ENCODE measurements at places on chromosomes 11 and 22.
A peak's percentile ranks its signal among the peaks of the same experiment; 100 is the strongest.

DNA sequence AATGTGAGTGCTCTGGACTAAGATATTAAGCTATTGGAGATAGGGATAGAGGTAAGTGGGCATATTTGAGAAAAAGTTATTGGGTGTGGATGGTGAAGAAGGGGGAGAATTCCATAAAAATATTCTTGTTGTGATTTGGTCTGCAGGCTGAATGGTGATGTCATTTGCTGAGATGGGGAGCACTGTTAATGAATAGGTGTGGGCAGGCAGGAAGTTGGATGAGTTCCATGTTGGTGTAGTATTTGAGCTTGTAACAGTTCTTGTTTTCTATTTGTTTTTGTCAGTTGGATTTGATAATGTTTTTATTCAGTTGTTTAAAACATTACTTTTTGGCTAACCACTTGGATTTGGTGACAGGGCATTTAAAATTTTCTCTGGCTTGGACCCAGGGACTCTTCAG, 168.8 kb downstream of the C11orf87 start:
- DNase-seq = no peak

DNA sequence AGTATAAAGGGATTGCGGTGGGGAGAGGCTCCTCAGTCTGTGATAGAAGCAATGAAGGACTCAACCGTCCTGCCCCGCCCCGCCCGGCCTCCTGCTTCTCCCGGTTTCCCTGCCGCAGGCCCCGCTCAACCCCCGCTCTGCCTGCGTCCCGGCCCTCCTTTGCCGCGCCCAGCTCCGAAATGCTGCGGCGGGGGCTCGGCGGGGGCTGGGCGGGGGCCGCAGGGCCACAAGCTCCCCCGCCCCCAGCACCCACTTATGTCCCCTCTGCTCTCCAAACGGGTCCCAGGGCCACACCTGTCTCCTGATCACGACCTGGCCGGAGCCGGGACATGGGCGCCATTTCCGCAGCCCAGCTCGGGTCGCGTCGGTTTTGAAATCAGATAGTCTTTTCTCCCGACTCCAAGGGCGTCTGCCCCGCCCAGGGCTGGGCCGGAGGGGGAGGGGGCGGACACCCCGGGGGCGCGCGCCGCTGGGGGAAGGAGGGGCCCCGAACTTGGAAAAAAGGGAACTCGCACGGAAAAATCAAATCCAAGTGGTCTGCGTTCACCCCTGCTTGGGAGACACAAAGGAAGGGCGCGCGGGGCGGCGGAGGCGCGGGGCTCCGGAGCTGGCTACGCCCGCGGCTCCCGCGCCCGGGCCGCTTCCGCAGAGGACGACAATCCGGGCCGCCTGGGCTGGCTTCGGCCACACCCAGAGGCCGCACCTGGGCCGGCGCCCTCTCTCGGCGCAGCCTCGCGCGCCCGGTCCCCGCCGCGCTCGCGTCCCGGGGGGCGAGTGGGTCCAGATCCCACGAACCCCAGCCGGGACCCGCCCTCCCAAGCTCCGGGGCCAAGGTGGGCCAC, 70.6 kb upstream of the EP300 start:
- no peak for DNase-seq

GRCh38 chr22:24069721-24070120, 58.6 kb downstream of the CABIN1 start:
- no peak for DNase-seq

GRCh38 chr11:44755556-44756523, 29.1 kb downstream of the TSPAN18 start:
- DNase-seq = no peak

GRCh38 chr22:45425101-45425500, 11.6 kb downstream of the RIBC2 start:
- DNase-seq = no peak

- DNase-seq = no peak
Observed at GRCh38 chr11:76559346-76559745, 111.2 kb downstream of the LRRC32 start.

- DNase-seq = no peak
Observed at GRCh38 chr11:38300570-38300969, 1702.5 kb upstream of the RAG2 start.

DNA sequence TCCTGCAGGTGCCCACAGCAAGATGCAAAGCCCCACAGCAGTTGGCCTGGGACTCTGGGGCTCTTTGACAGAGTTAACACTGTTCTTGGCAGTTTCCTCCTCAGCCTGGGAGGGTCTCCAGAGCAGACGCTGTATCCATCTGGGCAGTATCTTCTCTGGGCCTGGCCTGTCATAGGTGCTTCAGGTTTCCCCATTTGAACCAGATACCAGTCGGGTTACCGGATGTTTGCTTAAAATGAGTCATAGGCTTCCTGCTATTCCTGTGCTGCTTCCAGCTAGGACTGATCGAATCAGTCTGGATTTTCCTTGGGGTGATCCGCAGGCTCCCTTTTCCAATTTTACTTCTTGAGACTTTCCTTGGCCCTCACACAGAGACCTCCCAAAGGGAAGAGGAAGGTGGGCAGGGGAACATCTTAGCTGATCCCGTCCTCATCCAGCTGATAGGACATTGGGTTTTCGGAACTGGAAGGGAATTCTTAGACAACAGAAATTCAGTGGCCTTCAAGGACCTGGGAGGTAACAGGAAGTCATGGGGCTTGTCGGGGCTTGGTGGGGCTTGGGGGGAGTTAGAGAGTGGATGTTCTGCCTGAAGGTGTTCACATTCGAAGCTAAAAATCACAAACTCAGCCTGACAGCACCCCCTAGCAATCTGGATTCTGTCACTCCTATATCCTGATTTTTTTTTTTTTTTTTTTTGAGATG, 2.4 kb upstream of the RANGAP1 start:
- DNase-seq = no peak

DNA sequence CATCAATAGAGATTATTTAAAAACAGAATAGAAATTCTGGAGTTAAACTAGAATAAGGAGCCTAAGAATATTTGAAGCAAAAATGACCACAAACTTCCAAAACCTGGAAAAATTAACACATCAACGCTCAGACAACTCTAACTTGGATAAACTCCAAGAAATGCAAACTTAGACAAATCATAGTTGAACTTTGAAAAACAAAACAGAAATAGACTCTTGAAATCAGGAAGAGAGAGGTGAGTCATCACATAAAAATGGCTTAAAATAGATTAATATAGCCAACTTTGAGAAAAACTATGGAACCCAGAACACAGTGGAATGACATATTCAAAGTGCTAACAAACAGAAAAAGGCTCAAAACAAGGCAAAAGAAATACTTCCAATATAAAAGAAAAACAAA, 974.2 kb downstream of the JRKL start:
- no peak for DNase-seq

GRCh38 chr11:124078591-124078990, 36.7 kb upstream of the VWA5A start:
- no peak for DNase-seq

GRCh38 chr11:8310743-8311298, 47.1 kb upstream of the LMO1 start:
- no peak for DNase-seq

- no peak for DNase-seq
Observed at GRCh38 chr11:111982541-111983186, 42.5 kb upstream of the DLAT start.

DNA sequence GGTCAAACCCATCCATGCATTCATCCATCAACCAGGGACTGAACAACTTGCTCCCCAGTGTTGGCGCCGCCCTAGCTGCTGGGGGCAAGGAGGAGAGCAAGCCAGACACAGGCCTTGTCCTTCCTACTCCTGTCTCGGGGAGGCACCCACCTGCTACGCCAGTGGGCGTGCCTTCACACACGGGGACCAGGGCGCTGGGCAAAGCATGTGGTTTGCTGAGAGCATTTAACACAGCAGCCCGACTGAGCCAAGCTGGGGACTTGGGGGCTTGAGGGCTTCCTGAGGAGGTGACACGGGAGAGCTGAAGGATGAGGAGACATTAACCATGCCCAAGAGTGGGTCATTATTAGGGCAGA, 30.6 kb downstream of the CACNA1I start:
- no peak for DNase-seq

GRCh38 chr11:92224054-92224406, 588 bp upstream of the FAT3 start:
- no peak for DNase-seq

DNA sequence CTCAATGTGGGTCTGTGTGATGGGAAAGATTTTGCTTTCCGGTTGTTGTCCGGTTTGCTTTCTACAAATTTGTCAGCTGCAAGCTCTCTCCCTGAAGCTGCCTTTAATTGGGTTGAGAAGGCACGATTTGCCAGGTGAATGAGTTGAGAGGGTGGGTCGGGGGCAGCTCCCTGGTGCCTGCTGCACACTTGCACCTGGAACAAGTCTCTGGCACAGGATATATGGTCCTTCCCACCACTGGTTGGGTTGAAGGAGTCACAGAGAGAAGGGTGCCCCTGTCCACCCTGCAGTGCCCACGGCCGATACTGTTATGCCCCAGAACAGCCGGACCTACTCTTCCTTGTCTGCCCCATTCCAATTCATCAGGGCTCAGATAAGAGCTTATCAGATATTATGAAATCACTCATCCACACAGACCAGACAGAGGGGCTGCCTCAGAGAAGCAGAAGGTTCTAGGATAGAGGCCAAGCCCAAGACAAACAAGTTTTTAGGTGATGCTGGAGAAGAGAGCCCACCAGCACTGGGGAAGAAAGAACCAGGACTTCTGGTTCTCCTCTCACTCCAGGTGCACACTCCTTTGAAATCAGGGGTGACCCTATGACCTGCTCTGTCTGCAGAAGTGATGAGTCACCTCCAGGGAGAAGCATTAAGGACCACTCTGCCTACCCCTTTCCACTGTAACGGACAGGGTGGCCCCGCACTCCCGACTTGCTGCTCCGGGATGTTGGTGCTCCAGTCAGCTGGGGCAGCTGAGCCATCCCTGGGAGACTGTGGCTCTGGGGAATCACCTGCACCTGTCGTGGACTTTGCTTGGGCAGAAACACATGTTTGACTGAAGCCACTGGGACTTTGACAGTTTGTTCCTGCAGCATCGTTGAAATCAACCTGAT, 45.3 kb downstream of the RTL6 start:
- DNase-seq = no peak

GRCh38 chr22:25404556-25404927, 159.9 kb upstream of the GRK3 start:
- no peak for DNase-seq

GRCh38 chr22:39365492-39365780, 15.6 kb downstream of the SYNGR1 start:
- no peak for DNase-seq

GRCh38 chr22:33114565-33114964, 56.4 kb upstream of the SYN3 start:
- DNase-seq = no peak

GRCh38 chr11:15969701-15970329, 386.5 kb downstream of the SOX6 start:
- no peak for DNase-seq

- DNase-seq = no peak
Observed at GRCh38 chr11:82873919-82874333, 26.3 kb downstream of the PRCP start.

- peak; percentile 60 for DNase-seq
Observed at GRCh38 chr22:21657360-21658032, 8.3 kb upstream of the PPIL2 start.

GRCh38 chr22:22884888-22885840, 2.5 kb upstream of the IGLL5 start:
- no peak for DNase-seq

GRCh38 chr22:23248583-23248982, 68.3 kb downstream of the BCR start:
- DNase-seq = no peak

- DNase-seq = no peak
Observed at GRCh38 chr11:14148653-14149273, 186.2 kb downstream of the SPON1 start.

- DNase-seq = no peak
Observed at GRCh38 chr22:29233277-29233877, 27.7 kb downstream of the EMID1 start.

DNA sequence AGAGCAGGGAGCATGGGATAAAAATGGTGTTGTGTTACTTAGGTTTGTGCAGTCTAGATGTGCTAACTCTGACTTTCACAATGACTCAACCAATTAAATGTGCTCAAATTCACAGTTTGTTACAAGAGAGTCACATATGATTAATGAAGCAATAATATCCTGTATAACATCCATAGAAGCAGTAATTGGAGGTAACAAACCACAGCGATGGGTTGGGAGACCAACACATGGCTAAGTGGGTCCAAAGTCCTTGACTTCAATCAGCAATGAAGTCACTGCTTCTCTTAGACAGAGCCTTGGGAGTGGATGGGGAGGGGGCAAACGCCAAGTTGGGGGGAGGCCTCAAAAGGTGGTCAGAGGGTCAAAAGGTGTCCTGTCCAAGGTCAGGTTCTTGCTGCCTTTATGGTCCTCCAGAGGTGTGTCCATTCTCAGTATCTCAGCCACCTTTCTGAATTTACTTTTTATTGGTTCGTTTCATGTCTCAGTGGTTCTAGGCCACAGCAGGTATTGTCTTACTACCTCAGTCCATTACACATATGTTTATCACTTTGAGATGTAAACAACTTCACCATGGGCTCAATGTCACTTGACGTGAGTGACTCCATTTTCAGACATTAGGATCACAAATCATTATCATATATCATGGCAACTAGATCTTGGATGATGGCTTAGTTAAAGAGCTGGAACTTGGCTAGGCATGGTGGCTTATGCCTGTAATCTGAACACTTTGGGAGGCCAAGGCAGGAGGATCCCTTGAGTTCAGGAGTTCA, 32.4 kb downstream of the SLN start:
- DNase-seq = no peak

DNA sequence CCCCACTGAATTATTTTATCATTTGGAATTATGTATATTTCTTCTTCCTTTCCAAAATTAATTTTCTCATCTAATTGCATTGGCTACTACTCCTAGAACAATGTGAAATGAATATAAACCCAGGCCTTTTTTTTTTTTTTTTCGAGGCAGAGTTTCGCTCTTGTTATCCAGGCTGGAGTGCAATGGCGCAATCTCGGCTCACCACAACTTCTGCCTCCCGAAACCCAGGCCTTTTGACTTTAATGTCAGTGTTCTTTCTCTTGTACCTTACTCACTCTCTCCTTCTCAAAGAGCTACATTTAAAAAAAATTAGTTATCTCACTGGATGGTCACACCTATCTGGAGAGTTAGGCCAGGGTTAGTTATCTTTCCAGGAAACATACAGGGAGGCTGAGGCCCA, 35.3 kb upstream of the LRRC32 start:
- DNase-seq = no peak

GRCh38 chr22:37269936-37270678, 12.2 kb upstream of the CYTH4 start:
- DNase-seq = no peak

- no peak for DNase-seq
Observed at GRCh38 chr11:71293961-71294782, 41.8 kb upstream of the SHANK2 start.

DNA sequence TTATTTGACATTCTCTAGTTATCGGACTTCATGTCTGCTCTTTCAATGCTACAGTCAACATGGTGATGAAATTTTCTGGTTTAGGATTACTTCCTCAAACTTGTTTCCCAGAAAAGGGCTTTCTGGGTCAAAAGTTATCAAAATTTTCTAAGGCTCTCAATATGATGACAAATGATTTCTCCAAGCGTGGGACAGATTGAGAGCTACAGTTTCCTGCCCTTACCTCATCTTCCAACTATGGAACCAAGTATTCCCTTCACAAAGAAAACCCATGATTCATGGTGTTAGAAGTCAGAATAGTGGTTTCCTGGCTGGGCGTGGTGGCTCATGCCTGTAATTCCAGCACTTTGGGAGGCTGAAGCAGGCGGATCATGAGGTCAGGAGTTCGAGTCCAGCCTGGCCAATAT, 17.8 kb downstream of the MYO18B start:
- no peak for DNase-seq

- no peak for DNase-seq
Observed at GRCh38 chr11:95641495-95641894, 148.1 kb downstream of the FAM76B start.

GRCh38 chr11:74685905-74686304, 45.3 kb downstream of the CHRDL2 start:
- DNase-seq = no peak

All from stimulated activated CD4-positive, alpha-beta T cell treated with anti-CD3 and anti-CD28 coated beads, Interleukin-1b, Interleukin-23, amount 100 ng/mL, for 1 hour (primary cell).